ENCODE measurements at places on chromosomes 6 and 20.

DNA sequence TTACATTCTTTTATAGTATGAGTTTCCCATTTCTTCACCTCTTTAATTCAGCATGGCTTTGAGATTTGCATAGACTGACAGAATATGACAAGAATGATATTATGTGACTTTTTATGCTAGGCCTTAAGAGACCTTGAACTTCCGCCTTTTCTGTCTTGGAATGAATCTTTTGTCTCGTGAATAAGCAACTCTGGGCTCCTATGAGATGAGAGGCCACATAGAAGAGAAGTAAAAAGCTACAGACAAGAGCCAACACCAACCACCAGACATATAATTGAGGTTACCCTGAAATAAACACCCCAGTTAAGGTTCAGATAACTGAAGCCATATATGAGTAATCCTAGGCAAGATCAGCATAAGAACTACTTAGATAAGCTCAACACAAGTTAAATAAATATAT is 600.8 kb downstream of the MEI4 start:
- no peak for DNase-seq

DNA sequence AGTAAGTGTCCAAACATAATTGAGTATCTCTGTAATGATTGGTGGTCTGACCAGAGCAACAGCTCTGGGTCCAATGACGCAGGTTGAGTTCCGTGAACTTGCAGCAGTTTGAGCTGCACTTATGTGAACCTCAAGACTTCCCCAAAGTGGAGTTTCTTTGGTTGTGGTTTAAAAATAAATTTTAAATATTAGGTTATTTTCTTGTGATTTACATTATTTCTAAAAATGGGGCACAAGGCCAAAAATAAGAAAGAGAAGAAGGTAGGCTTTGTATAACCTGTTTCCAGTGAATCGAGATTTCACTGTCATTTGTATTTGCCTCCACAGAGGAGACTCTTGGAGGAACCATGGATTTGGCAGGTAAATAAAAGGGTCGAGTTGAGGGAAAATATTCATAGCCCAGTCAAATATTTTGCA is 166.4 kb upstream of the ZNF217 start:
- no peak for DNase-seq

DNA sequence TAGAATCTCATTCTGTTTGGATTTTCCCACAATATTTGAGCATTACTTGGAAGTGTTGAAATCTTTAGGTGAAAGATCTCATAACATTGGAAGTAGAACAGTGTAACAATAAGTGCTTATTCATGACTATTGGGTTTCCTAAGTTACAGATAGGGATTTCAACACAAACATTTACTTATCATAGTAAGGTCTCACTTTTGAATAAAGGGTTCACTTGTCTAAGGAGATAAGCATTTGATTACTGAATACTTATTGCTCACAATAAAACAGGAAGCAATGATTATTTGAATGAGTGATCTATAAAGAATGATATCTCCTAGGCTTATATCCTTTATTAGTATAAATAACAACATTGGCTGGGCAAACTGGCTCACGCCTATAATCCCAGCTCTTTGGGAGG is 14.8 kb downstream of the DDX43 start:
- no peak for DNase-seq

DNA sequence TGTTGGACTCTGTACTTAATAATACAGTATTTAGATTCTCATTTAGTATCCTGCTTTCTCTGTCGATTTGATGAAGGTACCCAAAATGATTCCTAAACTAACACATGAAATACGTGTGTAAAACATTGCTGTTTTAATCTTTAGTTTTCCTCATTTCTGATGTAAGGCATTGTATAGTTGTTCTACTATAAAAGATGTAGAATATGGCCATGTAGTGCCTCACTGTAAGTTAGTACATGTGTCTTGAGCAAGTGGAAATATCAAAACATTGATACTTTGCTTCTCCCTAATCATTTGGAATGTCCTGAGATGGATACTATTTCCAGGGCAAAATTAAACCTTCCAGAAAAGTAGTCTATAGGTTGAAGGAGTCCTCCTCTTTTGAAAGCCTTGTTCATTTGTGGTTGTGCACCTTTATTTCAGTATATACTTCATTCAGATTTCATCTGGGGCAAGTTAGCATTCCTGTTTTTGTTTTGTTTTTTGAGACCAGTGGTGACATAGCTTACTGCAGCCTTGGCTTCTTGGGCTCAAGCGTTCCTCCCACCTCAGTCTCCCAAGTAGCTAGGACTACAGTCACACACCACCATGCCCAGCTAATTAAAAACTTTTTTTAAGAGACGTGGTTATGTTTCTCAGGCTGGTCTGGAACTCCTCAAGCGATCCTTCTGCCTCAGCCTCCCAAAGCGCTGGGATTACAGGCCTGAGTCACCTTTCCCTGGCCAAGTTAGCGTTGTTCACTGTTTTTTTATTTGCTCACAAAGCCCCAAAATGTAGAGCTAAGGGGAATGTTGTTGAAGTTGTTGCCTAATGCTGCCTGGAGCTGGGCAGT is 11.6 kb downstream of the SRSF3 start:
- no peak for DNase-seq

DNA sequence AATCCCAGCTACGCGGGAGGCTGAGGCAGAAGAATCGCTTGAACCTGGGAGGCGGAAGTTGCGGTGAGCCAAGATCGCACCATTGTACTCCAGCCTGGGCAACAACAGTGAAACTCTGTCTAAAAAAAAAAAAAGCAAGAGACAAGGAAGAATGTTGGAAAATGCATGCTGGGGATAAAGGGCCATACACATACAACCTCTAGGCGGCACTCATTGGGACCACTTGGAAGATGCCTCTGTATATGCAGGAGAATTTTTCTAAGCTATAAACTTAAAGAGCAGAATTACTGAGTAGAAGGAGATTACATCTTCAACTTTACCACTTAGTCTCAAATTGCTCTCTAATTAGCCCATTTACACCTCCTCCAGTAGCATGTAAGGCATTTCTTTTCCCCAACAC is 42.8 kb downstream of the ZBTB9 start:
- DNase-seq = no peak

DNA sequence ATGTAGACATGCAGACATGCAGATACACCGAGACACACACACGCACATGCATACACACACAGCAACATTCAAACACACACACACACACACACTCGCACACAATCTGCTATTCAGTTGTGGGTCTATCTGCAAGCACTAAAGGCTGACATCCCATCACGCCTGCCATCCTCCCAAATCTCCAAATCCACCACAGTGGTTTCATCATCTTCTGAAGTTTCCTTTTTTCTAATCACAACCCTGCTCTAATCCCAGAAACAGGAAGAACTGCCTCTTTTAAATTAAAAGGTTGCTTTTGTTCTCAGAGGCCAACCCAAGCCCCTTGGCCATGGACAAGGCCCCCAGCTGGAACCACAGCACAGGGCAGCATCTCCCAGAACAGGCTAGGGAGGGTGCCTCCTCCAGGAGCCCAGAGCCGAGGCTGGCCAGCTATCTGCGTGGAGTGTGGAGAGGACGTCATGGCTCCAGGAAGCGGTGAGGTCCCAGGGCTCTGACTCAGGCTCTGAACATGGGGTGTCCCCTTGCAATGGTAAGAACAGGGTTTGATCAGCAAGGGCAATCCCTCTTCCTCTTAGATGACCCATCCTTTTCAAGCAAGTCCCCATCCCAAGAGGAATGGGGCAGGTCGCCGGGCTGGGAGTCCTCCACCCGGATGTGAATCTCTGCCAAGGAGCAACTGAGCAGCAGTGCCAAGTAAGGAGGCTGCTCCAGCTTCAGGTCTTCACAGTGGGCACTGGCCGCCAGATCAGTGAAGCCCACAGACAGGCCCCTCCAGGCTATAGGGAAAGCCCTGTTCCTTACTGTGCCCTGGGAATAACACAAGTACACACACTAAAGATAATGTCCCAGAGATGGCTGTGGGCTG is 14.7 kb downstream of the FOXF2 start:
- DNase-seq = no peak

DNA sequence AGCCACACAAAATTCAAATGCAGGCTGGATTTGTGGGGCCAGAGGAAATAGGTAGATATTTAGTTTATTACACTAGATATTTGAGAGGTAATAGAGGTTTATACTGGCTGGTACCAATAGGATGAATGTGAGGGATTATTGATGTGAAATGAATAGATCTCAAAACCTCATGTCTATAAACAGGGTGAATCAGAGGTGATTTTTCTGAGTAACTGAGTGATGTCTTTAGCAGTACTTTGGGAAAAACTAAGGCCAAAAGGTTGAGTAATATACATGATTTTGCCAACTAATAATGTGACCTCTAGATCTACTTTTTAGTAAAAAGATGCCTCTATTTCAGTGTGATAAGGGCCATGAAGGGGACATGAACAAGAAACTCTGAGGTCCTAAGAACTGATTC is 86.8 kb downstream of the HAO1 start:
- no peak for DNase-seq

GRCh38 chr6:44636561-44637248 is 249.2 kb downstream of the CDC5L start:
- DNase-seq = no peak

All from stimulated activated CD8-positive, alpha-beta memory T cell treated with anti-CD3 and anti-CD28 coated beads, Interleukin-4, amount 100 ng/mL, for 1 hour (primary cell).